Pons (tissue), 1 donor: ENCODE measurements at places on chromosomes 16 and 17.

- DNase-seq: no peak
Observed at GRCh38 chr16:55046513-55046912, 115.8 kb downstream of the IRX5 start.

DNA sequence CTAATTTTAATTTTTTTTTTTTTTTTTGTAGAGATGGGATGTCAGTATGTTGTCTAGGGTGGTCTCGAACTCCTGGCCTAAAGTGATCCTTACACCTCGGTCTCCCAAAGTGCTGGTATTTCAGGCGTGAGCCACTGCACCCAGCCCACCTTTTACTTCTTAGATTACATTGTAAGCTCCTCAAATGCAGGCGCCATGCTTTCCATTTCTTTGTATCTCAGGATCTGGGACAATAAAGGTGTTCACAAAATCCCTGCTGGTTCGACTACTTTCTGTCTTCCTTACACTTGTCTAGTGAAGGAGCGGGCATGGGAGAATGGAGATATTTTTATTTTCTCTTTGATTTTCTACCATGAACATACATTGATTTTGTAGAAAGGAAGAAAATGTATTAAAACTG lies 23.2 kb upstream of the C16orf74 start:
- DNase-seq: no peak

DNA sequence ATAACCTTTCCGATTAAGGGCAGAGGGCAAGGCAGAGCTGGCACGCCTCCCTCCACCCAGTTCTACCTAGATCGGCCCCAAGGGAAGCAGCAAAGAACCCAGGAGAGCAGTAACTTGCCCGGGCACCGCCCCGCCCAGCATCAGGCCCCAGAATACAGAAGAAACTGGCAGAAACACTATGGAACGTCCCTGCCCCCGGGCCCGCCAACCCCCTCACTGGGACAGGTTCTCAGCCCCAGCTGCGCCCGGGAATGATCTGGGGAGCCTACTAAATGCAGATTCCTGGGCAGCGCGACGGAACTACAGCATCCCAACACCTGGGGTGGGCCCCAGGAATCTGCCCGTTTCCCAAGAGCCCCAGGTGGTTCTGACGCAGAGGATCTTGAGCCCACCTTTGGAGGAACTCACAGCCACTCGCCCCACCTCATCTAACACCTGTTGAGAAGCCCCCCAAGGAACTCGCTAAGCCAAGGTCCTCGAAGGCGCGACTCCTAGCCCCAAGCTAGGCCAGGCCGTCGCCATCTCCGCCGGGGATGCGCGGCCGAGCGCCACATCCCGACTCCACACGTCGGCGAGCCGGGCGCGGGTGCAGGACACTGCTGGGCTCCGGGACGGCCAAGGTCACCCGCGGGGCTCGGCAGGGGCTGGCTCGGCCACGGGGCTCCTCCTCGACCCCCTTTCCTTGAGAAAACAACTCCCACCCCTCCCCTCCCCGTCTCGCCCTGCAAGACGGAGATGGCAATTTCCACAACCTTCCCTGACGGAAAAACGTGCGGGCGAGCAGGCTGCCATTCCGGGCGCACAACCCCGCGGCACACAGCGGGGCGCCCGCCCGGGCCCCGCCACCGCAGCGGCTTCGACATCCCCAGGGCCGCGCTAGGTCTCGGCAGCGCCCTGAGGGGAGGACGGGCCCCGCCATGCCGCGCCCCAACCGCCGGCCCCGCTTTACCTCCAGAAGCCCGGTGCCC lies 913 bp downstream of the CDIP1 start:
- no peak for DNase-seq

DNA sequence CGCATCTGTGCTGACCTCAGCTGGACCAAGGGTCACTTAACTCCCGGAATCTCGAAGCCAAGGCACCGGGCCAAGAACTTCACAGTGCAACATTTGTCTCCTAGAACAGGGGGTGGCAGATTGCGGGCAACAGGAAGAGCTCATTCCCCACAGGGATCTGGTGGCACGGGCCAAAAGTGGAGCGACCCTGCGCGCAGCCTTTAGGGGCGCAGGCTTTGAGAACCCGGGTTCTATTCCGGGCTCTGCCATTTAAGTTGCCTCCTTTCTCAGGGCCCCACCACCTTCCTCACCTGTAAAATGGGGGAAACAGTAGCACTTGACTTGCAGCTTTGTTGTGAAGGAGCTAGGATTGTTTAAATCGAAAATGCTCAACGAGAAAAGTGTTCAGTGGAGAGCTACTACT lies 651 bp downstream of the SHMT1 start:
- peak; percentile 93 for DNase-seq

- no peak for DNase-seq
Observed at GRCh38 chr16:11114366-11115164, 141.4 kb downstream of the SOCS1 start.

DNA sequence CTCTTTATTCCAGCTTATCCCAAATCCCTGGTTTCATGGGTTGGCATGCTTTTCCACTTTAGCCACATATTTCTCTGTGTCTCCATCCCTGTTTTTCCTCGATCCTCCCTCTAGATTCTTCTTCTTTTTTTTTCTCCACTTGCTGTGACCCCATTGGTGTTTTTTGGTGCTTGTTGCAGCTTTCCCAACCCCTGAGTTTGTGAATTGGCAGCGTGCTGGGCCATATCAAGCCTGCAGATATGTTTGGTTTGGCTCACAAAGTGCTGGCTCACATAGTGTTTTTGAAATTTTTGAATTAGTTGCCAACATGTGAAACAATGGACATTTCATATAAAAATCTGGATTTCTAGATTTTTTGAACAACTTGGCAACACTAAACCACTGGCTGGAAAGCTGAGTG lies 8.8 kb downstream of the GPR139 start:
- no peak for DNase-seq

DNA sequence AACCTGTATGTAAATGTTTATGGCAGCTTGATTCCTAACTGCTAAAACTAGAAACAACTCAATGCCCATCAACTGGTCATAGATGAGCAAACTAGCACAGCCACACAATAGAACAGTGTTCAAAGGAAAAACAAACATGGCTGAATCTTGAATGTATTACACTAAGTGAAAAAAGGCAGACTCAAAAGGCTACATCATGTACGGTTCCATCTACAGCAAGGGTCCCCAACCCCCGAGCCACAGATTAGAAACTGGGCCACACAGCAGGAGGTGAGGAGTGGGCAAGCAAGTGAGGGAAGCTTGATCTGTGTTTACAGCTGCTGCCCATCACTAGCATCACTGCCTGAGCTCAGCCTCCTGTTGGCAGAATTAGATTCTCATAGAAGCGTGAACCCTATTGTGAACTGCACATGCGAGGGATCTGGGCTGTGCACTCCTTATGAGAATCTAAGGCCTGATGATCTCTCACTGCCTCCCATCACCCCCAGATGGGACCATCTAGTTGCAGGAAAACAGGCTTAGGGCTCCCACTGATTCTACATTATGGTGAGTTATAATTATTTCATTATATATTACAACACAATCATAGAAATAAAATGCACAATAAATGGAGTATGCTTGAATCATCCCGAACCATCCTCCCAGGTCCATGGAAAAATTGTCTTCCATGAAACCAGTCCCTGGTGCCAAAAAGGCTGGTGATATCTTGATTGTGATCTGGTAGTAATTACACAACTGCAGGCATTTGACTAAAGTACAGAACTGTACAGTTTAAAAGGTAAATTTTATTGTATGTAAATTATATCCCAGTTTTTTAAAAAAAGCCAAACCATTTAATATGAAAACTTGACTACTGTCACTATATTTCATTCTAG lies 7.7 kb downstream of the CEP20 start:
- DNase-seq: peak; percentile 36

DNA sequence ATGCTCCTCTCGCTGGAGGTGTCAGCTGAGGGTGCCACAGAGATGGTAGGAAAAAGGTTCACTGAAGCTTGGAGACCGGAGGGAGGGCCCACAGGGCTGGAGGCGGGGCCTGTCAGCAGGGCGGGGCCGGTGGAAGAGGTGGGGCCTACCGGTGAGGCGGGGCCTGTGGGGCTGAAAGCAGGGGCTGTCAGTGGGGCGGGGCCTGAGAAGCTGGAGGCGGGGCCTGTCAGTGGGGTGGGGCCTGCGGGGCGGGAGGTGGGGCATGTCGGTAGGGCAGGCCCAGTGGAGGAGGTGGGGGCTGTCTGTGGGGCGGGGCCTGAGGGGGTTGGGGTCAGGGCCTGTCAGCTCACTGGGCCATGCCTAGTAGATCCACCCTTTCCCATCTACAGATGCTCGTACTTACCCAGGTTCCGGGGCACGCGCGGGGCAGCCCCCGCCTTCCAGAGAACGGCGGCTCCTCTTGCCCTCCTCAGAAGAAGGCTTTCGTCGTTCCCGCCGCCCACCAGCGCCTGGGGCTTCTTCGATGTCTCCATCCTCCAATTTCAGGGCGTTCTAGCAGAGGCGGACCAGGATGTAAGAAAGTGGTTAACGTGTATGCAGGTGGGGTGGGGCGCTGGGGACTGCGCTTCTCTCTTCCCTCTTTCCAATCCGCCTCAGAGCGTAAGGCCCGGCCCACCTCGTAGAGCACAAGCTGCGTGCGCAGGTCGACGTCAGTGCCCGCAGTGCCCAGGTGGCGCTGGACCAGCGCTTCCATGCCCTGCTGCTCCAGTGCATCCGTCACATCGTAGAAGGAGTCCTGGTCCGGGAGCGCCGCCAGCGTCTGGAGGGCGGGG lies 9.8 kb downstream of the TMEM208 start:
- DNase-seq: no peak

DNA sequence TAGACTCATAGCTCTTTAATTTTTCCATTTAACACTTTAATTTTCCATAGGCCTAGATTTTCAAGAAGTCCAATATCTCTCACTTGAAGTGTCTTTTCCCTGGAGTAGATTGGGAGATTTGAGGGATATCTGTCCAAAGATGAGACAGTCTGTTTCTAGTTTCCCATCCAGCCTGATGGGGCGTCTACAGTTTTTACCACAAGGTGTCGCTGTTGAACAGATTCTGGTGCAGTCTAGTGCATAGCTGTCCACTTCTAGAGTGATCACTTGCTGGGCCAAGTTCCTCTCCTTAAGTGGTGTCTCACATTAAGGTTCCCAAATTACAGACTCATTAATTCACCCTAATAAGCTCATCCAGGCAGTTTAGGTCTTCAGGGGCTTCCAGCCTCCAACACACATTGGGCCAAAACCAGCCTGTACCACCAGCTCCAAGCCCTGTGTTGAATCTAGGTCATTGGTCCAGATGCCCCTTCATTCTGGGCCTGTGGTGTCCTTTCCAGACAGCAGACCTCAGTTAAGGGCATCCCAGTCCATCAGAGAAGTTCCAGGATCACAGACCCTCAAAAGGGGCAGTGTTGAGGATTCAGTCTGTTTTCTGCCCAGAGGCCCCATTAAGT lies 9.4 kb downstream of the SNX20 start:
- no peak for DNase-seq

GRCh38 chr17:66925811-66926500 lies 38.6 kb upstream of the CACNG4 start:
- no peak for DNase-seq

DNA sequence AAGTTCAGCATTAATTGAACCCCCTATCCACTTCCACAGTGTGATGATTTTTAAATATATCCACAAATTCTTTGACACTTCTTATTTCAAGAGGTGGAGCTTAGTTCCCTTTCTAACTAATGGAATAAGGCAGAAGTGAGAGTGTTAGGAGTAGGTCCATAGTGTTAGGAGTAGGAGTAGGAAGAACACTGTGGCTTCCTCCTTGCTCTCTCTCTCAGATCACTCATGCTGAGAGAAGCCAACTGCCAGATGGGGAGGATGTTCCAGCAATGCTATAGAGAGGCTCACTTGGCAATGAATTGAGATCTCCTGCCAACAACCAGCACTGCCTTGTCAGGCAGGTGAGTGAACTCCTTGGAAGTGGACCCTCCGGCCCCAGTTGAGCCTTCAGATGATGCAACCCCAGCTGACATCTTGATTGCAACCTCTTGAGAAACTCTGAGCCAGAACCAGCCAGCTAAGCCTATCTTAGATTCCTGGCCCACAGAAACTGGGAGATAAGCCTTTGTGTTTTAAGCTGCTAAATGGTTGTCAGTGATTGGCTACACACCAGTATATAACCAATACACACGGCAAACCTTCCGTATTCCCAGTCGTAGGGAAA lies 44.3 kb downstream of the SPECC1 start:
- peak; percentile 47 for DNase-seq

GRCh38 chr16:83807327-83807709 lies 460 bp upstream of the HSBP1 start:
- DNase-seq: no peak

GRCh38 chr16:19753815-19754643 lies 36.0 kb downstream of the IQCK start:
- DNase-seq: no peak

DNA sequence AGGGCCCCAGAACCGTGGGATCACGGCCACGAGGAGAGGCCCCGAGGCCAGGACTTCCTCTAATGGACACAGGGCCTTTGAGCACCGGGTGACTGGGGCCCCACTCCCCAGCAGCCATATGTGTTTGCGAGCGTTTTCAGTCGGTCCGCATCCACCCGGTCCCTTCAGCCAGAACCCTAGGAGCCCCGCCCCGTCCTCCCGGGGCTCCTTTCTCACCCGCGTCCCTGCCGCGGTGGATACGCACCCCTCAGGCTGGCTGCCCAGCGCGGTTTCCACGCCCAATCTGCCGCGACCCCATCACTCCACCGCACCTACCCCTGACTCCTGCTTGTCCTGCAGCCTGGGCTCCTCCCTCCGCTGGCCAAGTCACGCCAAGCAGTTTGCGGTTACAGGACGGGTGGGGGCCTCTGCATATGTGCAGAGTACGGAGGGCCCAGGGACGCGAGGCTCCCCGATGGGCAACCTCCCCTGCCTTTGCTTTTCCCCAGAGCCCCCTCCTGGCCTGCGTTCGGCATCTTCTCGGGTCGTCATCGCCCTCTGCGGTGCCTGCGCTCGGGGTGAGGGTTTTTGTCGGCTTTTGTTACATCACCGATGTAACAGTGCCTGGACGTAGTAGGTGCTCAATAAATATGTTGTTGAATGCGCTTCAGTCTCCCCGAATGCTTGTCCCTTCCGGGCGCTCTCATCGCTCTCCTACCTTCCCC lies 1.0 kb upstream of the TTYH2 start:
- DNase-seq: no peak

GRCh38 chr17:5533486-5534315 lies 47.3 kb downstream of the MIS12 start:
- DNase-seq: no peak

- DNase-seq: no peak
Observed at GRCh38 chr16:15773968-15774367, 82.9 kb downstream of the MYH11 start.

DNA sequence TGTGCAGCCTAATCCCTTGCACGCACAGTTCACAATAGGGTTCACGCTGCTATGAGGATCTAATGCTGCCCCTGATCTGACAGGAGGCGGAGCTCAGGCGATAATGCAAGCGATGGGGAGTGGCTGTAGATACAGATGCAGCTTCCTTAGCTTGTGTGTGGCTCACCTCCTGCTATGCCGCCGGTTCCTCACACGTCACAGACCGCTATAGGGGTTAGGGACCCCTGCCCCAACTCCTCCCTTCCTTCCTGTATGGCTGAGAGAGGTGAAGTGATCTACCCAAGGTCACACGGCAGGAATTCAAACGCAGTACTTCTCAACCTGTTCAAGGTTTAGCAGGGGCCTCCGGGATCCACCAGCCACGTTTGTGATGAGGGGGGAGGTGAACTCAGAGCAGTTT lies 13.4 kb upstream of the PLLP start:
- DNase-seq: no peak
